ENCODE measurements at places on chromosomes 6 and 20.
A peak's percentile ranks its signal among the peaks of the same experiment; 100 is the strongest.

DNA sequence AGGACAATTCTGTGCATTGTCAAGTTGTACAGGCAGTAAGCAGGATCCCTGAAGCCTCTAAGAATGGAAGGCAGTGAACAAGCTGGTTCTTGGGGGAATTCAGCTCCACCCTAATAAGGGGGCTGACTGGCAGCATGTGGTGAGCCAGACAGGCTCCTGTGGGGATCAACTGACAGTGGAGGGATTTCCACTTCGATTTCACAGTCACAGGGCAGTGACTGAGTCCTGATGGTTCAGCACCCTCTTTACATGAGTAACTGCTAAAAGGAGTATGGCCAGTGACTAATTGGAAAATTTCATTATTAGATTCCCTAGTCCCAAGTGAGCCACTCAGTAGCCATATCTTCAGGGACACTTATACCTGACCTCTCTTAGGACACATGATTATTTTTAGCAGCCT is 78.4 kb downstream of the NDUFAF5 start:
- no peak for DNase-seq

DNA sequence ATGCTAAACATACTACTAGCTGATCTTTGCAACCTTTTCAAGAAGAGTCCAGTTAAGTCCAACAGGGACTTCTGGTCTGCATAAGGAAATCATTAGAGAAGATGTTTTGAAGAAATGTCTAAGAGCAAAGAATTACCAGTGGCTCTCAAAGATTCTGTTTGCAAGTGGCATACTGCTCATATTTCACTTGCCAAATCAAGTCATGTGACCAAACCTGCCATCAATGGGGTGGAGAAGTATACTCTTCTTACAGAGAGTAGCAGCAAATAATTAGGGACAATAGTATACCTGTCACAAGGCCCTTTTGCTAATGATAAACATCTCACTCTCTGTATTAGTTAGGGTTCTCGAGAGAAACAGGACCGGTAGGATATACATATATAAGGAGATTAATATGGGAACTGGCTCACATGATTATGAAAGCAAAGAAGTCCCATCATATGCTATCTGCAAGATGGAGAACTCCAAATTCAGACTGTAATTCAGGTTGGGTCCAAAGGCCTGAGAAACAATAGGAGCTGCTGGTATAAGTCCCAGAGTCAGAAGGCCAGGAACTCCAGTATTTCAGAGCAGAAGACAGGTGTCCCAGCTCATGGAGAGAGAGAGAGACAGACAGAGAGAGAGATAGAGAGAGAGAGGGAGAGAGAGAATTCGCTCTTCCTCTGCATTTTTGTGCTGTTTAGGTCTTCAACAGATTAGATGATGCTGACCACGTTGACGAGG is 111.5 kb downstream of the LCA5 start:
- no peak for DNase-seq

- no peak for DNase-seq
Measured at GRCh38 chr6:132443206-132443605, 41.9 kb upstream of the MOXD1 start.

DNA sequence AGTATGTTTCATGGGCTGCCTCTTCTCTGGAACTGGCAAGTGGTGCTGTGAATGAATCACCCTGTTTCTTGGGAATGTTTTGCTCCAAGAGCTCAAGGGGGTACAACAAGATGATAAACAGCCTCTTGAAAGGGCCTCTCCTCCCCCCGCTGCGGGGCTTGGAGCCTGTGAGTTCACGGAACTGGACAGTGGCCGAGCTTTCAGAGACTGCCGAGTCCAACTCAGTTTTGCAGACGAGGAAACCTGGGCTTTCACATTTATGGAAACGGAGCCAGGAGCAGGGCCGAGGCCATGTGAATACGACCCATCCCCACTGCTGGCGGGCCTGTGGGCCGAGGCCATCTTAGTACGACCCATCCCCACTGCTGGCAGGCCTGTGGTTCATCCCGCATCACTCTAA is 18.2 kb upstream of the SRC start:
- no peak for DNase-seq

DNA sequence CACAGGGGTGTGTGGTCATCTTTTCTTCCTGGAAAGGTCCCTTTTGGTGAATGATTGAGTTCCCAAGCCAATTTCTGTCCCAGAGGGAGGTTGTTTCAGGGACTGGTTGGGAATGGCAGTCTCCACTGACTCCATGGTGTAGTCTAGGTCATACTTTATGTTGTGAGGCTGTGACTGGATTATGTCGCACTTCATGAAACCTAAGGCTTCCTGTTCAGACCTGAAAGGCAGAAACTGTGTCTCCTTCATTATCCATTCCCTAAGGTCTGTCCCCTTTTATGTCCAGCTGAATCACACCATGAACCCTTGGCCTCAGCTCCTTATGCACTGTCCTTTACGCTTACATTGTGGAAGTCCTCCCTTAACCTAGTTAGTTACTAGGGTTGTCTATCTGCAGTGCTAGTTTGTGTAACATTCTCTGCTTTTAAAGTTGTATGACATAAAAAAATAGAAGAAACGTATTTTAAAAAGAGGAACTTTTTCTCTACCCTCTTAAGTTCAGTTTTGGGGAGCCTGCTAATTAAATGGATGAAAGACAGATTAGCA is 191.3 kb downstream of the JARID2 start:
- DNase-seq, result no peak

DNA sequence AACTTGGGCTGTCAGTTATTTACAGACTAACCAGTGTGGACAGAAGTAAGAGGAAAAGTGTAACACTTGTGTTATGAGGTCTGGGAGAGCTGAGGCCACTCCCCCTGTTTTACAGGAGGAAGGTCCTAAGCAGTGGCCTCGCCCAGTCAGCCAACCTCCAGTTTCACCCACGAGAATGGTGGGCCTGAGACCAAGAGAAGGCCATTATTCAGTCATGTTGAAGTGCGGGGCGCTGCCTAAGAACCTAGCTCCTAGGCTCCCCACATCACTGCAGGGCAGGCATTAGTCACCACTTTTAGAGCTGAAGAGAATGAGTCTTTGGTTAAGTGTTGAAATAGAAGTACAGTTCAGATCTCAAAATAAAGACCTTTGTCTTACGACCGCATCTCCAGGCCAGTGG is 27.9 kb downstream of the CDYL start:
- DNase-seq, result no peak

DNA sequence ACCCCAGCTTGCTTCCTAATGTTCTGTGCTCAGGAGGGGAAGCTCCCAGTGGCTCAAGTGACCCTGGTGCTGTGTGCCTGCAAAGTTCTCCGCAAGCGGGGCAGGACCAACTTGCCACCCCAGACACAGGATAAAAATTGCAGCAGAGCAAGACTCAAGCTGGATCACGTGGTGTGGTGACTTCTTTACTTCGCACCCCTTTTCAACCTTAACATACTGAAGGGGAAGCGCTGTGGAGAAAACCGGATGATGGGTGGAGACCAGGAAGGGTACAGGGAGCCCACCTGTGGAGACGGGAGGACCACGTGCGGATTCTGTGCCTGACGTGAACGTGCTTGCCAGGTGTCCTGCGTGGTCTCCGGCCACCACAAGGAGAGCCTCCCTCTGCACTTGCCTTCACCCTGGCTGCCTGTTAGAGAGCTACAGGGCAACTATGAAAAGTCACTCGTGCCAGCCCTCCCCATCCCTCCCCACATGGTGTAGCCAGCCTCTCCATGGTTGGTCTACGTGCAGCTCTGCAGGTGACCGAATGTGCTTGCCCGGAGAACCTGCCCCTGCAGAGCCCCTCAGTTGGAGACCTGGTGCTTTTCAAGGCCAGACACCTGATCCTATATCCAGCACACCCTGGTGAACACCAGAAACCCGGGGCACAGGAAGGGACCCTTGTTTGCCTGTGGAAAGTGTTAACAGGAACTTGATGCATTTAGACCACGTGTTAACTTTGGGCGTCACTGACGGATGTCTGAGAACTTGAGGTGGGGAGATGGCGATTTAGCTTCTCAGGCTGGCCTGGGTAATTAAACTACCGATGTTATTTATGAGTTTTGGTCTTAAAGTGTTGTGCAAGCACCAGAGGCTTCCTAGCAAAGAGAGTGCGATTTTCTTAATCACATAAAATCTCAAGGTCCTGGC is 23.9 kb upstream of the DACT2 start:
- DNase-seq, result no peak

GRCh38 chr6:21246075-21246474 is 347.5 kb upstream of the SOX4 start:
- no peak for DNase-seq

DNA sequence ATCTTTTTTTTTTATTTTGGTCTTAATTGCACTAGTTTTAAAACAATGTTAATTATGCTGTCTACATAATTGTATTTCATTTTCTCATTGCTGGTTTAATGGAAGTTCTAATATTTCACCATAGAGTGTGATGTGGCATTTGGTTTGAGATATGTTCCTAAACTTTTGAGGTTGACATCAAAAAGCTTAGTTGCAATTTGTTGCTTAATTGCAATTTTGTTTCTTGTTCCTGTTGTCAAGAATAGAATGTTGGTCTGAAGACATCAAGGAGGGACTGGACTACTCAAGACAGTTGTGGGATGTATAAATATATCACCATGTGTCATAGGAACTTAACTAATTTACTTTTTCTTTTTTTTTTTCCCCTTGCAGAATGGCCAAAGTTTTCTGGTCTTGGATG is 12.5 kb downstream of the HSF2 start:
- DNase-seq, result no peak

DNA sequence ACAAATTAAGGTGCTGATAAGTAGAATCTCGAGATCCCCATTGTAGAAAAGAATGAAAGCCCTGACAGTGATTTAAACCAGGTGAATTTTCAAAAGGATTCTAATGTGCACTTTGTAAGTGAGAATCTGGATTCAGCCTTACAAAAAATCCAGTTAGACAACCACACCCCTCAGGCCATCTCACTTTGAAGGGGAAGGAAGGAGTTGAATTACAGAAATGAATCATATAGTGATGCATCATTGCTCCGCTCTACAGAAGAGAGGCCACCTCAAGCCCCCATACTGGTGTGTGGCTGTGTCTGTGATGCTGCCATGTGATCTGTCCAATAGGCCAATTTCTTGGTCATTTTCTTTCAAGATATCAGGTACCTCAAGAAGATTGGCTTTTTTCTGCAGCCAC is 85.5 kb upstream of the NT5E start:
- DNase-seq, result no peak

- DNase-seq, result no peak
Measured at GRCh38 chr20:13862245-13862644, 77.4 kb downstream of the NDUFAF5 start.

DNA sequence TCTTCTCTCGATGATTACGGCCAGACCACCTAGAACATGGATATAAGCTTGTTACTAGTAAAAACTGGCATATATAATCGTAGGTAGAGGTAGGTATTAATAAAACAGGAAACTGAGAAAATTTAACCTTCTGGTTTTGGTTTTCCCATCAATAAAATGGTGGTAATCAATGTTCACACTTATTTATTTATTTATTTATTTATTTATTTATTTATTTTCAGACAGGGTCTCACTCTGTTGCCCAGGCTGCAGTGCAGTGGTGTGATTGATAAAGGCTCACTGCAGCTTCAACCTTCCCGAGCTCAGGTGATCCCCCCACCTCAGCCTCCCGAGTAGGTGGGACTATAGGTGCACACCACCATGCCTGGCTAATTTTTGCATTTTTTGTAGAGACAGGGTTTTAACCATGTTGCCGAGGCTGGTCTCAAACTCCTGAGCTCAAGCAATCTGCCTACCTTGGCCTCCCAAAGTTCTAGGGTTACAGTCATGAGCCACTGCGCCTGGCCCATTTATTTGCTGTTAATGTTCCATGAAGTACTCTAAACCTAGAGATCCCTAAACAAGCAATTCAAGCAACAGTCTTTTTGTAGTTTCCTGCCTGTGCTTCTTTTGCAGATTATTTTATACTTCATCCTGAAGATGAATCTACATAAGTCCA is 11.5 kb downstream of the TOMM6 start:
- no peak for DNase-seq

DNA sequence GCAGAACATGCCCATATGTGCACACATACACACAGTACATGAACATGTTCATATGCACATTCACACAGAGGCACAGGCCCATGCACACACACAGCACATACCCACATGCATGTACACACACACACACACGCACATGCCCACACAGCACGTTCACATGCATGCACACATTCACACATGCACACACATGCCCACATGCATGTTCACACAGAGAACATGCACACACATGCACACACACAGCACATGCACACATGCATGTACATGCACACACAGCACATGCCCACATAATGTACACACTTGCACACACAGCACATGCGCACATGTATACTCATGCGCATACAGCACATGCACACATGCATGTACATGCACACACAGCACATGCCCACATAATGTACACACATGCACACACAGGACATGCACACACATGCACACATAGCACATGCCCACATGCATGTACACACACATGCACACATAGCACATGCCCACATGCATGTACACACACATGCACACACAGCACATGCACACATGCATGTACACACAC is 25.9 kb downstream of the RNASET2 start:
- DNase-seq, result no peak

- no peak for DNase-seq
Measured at GRCh38 chr6:73513496-73513854, 7.4 kb downstream of the EEF1A1 start.

GRCh38 chr6:47276377-47276776 is 33.3 kb downstream of the TNFRSF21 start:
- DNase-seq, result peak; percentile 5

DNA sequence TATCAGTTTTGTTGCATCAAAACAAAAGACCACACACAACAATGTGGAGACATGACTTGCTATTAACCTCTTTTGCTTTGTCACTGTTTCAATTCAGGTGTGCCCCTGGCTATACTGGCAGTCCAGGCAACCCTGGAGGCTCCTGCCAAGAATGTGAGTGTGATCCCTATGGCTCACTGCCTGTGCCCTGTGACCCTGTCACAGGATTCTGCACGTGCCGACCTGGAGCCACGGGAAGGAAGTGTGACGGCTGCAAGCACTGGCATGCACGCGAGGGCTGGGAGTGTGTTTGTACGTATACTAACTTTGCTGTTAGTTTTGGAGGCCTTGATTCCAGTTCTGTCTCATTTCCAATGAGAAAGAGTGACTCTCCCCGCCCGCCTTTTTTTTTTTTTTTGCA is 356.9 kb downstream of the ARHGAP18 start:
- no peak for DNase-seq

DNA sequence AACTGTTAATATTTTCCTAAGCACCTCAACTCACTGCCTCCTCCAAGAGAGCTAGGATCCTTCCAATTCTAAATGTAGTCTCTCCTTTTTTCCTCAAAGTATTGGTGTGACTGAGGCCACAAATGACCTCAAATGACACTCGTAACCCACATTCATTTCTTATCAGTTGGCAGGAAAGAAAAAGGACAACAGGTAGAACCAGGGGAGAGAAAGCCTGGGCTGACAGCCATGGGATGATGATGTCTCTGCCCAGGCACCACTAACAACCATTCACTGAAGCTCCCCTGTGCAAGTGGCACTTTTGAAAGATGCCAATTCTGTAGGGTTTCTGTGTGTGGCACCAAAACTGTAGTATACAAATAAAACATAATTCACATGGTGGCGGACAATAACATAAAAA is 7.4 kb downstream of the ZBTB24 start:
- no peak for DNase-seq

- no peak for DNase-seq
Measured at GRCh38 chr6:27130668-27131428, 116.7 kb upstream of the PRSS16 start.

- DNase-seq, result no peak
Measured at GRCh38 chr6:19415605-19416326, 421.4 kb upstream of the ID4 start.

- no peak for DNase-seq
Measured at GRCh38 chr6:80331974-80332373, 225.5 kb downstream of the BCKDHB start.

GRCh38 chr20:45902199-45902701 is 9.7 kb downstream of the PLTP start:
- DNase-seq, result no peak

Measured in NCI-H526 treated with DMSO at 0.1 percent for 48 hours (cell line).